Amniotic epithelial cell (primary cell): ENCODE measurements at places on chromosomes 5 and 9.

DNA sequence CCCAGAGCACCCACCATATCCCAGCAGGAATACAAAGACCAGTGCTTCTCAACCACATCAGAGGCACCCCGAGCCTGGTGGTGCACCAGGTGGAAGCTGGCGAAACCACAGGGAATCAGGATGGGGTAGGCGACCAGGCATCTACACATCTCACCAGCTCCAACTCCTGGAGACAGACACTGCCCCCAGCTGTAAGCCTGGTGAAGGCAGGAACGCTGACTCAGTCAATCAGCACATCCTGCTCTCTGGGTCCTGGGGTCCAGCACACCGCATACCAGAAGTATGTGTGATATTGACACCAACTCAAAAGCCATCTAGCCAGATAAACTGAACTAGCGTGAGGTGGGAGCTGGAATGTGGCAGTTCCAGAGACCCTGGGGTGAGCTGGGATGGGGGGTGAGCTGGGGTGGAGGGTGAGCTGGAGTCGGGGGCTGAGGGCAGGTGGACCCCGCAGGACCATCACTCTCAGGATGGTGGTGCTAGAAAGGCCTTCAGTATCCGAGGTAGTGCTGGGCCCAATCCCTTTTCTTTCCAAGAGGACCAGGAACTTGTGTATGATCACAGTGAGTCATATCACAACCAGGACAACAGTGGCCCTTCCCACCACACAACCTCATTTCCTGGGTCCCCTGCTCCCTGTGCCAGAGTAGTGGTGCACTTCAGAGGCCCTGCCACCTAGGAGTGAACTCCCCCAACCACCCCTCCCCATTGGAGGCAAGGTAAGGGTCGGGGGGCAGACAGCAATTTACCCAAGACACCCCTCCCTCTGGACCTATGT, 2.5 kb downstream of the DBN1 start:
- DNase-seq, result no peak

- DNase-seq, result no peak
Measured at GRCh38 chr5:31611002-31611401, 27.9 kb upstream of the PDZD2 start.

DNA sequence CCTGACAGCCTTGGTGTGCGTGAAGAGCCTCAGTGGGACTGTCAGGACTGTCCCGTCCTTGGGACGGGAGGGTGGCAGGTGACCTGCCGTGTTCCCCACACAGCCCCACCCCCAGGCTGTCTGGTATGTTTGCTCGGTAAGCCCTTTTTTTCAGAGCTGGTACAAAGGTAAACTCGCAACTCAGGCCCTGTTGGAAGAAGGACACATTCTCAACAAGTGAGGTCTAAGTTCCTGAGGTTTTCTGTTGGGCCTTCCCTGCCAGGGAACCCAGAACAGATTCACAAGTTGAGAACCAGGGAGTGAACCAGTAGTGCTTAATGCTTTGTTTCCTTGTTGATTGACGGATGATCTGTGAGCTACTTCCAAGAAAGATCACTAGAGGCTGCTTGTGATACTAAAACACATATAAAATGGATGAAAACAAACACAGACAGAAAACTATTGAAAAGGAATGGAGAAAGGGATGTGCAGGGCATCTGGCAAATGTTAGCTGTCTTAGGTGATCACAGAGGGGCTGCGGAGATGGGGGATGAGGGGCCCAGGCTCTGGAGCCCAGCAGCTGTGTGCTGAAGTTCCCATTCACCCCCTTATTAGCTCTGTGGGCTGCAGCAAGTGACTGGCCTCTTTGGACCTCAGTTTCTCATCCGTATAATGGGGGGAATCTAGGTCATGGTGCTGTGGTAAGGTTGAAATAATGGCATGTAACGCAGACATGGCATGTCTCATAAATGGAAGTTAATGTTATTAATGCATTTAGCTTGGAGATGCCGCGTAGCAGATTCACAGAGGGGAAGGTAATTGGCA, 2.7 kb downstream of the NDST1 start:
- peak; percentile 56 for DNase-seq

DNA sequence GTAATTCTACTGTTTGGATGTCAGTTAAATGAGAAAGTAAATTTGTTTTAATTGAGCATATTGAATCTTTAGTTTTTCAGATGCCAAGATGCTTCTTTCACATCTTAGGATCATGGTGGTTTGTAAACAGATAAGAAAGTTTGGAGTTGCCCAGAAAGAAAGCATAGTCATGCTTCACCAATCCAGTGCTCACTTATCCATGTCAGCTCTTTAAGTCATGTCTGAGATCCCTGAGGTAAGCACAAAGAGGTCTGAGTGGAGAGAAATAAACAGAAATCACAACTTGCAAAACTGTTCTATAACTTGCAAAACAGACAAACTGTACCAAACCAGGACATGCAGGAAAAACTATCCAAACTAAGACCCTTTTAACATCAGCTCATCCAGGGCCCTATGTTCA, 87.7 kb downstream of the OSTF1 start:
- peak; percentile 67 for DNase-seq

DNA sequence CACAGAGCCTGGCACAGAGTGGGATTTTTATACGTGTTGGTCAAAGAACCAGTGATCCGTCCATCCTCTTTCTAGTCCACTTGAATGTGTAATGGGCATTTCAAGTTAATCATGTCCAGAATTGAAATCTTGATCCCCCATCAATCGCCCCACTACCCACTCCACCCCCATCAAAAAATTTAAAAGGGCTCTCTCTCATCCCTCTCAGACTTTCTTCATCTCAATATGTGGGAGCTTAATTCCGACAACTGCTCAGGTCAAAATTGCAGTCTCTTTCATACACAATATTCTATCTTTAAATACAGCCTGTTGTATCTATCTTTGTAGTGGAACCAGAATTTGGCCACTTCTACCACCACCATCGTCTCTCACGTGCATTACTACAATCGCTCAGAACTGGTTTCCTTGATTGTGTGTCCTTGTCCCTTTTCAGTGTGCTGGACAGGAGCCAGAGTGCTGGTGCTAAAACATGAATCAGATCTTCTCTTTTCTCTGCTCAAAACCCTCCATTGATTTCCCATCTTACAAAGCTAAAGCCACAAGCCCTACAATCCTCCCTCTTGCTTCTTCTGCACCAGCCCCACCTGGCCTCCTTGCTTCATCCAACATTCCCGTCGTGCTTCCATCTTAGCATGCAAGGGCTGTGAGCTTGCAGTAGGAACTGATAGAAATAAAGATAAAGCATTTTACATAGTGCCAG, 786 bp upstream of the KIF3A start:
- DNase-seq, result no peak

- DNase-seq, result no peak
Measured at GRCh38 chr9:77906991-77907390, 124.6 kb downstream of the GNAQ start.

GRCh38 chr5:113451797-113452196, 17.0 kb upstream of the TSSK1B start:
- DNase-seq, result no peak

GRCh38 chr5:6452622-6453504, 4.2 kb downstream of the UBE2QL1 start:
- DNase-seq, result no peak

- no peak for DNase-seq
Measured at GRCh38 chr5:142719836-142720370, 34.0 kb upstream of the FGF1 start.

DNA sequence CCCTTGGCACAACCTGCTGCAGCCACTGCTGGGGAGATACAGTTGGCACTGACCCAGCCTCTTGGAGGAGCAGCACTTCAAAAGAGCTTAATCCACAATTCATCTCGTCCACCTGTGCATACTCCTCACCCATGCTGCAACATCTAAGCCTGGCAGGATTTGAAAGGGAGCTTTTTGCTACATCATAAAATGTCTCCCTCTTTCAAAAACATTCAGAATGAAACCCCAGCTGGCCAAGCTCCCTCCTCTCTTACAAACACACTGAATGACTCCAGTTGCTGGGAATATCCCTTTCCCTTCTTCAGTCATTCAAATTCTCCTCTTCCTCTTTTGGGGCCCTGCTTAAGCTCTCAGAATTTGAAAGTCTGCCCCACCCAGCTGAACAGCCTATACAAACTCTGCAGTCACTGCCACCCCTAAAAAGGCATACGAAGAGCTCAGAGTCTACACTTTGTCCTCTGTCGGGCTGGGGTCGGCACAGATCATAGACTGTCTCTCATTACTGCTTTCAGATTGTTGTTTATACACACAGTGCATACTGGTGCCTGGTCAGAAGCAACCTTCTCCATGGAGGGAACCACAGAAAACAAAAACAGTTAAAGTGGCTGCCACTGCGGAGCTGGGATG, 8.8 kb upstream of the C5orf15 start:
- DNase-seq, result no peak

DNA sequence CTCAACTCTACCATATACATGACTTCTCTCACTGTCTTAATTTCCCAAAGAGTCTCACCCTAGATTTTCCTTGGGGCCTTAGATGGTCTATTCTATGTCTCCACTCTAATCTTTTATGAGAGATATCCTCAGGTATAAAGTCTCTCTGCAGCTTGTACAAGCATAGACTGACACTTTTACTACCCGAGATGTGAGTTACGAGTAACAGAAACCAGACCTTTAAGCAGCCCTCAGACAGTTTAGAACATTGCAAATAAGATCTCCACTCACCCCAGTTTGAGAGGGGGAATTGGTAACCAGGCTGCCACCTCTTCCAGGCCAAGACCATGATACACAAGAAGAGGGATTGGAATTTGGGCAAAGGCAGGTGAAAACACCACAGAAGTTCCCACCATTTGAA, 542.5 kb downstream of the TLE4 start:
- DNase-seq, result no peak

DNA sequence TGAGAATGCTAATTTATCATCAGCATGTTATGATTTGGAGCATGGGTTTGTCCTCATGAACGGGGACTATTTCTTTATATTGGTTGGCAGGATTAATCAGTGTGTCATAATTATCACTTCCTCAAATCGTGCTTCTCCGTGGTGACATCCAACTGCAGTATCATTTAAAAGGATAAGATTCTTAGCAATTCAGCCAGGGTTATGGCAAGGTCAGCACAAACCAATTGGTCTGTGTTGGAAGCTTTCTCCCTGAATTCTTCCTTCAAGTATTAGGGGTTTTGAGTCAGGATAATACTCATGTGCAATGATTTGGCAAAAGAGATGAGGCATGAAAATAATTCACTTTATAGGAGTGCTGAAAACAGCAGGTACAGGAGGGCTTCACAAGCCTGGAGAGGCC, 5.5 kb upstream of the CAMLG start:
- DNase-seq, result no peak

DNA sequence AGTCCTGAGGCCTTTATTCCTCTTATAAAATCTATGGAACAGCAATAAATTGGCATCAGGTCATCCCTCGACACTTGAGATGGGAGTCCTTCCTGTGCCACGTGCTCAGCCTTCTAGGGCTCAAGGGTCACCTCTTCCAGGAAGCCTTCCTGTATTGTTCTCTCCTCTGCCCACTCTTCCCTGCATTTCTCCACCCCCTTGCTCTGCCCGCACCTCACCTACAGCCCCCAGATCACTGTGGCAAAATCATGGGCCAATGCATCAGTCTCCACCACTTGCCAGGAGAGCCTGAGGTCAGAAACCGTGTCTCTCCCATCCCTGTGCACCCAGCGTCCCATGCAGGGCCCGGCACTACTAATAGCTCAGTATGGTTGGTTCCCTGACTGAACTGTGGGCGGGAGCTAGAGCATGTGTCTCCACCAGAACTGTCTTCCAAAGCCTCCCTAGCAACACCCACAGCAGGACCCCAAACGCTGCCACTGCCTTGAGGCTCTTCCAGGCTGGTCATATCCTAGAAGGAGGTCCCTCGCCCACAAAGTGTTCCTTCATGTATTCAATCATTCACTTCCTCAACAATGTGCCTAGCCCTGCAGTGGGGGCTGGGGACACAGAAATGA, 13.5 kb downstream of the DUSP1 start:
- no peak for DNase-seq

DNA sequence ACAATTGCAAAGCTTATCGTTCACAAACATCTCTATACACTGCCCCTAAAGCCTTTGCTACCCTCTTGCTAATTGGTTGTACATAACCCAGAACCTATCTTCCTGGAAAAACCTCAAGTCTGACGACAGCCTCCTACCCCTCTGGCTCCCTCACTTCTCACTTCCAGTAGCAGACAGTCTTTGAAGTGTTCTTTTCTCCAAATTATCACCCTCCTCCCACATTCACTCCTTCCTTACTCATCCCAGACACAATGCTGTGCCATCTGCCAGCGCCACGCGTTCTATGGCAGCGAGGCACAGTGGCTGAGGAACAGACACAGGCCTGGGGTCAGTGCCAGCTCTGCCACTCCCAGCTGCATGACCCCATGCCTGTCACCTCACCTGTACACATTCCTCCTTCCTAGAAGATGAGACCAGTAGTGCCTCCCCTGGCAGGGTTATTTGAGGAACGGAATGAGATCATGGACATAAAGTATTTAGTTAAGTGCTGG, 27.7 kb downstream of the CLTA start:
- DNase-seq, result no peak

DNA sequence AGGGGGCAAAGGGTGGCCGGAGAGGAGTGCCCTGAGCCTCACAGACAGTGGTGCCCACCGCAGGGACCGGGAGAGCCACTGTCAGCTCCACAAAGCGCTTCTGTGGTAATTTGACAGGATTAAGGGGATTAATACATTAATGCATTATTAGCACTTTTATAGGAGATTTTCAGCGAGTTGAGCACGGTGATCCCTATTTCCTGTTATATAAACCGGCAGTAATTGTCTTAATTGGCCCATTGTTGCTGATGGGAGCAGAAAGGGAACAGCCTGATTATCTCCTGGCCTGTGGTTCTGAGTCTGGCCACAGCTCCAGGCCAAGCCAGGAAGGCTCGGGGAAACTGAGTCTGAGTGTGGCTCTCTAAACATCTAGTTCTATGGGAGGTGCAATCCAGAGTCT, 423.6 kb downstream of the CDK5RAP2 start:
- no peak for DNase-seq

GRCh38 chr9:69643098-69643497, 29.1 kb downstream of the APBA1 start:
- no peak for DNase-seq

DNA sequence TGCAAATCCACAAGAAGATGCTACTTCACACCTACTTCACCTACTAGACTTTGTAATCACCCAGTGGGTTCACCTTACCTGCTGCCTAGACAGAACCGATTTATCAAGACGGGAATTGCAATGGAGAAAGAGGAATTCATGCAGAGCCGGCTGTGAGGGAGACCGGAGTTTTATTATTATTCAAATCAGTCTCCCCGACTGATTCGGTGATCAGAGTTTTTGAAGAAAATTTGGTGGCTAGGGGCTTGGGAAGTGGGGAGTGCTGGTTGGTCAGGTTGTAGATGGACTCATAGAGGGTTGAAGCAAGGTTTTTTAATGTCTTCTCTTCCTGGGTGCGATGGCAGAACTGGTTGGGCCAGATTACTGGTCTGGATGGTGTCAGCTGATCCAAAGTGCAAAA, 23.4 kb downstream of the SFXN1 start:
- DNase-seq, result no peak

- DNase-seq, result peak; percentile 96
Measured at GRCh38 chr5:141508798-141509611, 20.1 kb downstream of the PCDHGC5 start.
